ENCODE measurements at places on chromosomes 6 and 20. TPM values are rescaled to one million over a fixed set of nuclear protein-coding genes. Genes with fewer than 3 reads are reported as not detected.

The PARD6B gene
- 2.9 TPM for total RNA-seq

The USP49 gene
- 0.96 TPM for total RNA-seq

The BACH2 gene
- total RNA-seq, result 0.70 TPM

The GNAS gene
- 762 TPM for total RNA-seq

The CNR1 gene
- total RNA-seq, result 0.55 TPM

The CALHM6 gene
- 0.39 TPM for total RNA-seq

The PROKR2 gene
- not detected for total RNA-seq

The TNF gene
- 0.09 TPM for total RNA-seq

The ME1 gene
- 39.8 TPM for total RNA-seq

The MACROD2 gene
- 0.74 TPM for total RNA-seq

The CALHM4 gene
- total RNA-seq, result not detected

The HLA-DOB gene
- 0.19 TPM for total RNA-seq

The OTOR gene
- total RNA-seq, result not detected

The DEFB126 gene
- not detected for total RNA-seq

The FAXC gene
- 6.4 TPM for total RNA-seq

The VNN1 gene
- total RNA-seq, result 0.07 TPM

The SAPCD1 gene
- 2.7 TPM for total RNA-seq

The NOL7 gene
- total RNA-seq, result 71.3 TPM

The BTN1A1 gene
- total RNA-seq, result 0.03 TPM

The HDGFL1 gene
- total RNA-seq, result not detected

The MLN gene
- total RNA-seq, result not detected

The COL12A1 gene
- total RNA-seq, result 5.1 TPM

The DPPA5 gene
- not detected for total RNA-seq

The ADGRF1 gene
- 0.16 TPM for total RNA-seq

The TRIM10 gene
- total RNA-seq, result not detected

The CTSZ gene
- 176 TPM for total RNA-seq

The NELFCD gene
- total RNA-seq, result 46.2 TPM

The RSPO4 gene
- not detected for total RNA-seq

The PNISR gene
- 31.2 TPM for total RNA-seq

The MTFR2 gene
- 12.8 TPM for total RNA-seq

The WFDC5 gene
- not detected for total RNA-seq

The EZR gene
- total RNA-seq, result 300 TPM

The BNIP5 gene
- not detected for total RNA-seq

The BPI gene
- not detected for total RNA-seq

The ANGPT4 gene
- total RNA-seq, result 0.01 TPM

The DTD1 gene
- total RNA-seq, result 82.6 TPM

The RUNX2 gene
- total RNA-seq, result 1.2 TPM

The SEMG1 gene
- not detected for total RNA-seq

The SLC12A5 gene
- 15.1 TPM for total RNA-seq

The SMLR1 gene
- not detected for total RNA-seq

The ROS1 gene
- 0.13 TPM for total RNA-seq

The ZKSCAN4 gene
- total RNA-seq, result 2.2 TPM

The THBD gene
- total RNA-seq, result 32.0 TPM

The TMEM244 gene
- total RNA-seq, result not detected

All from A549 treated with CORT108297 at 1 μM for 4 hours (cell line).